ENCODE measurements at places on chromosomes 2 and 18. TPM values are rescaled to one million over a fixed set of nuclear protein-coding genes. Genes with fewer than 3 reads are reported as not detected.

DNA sequence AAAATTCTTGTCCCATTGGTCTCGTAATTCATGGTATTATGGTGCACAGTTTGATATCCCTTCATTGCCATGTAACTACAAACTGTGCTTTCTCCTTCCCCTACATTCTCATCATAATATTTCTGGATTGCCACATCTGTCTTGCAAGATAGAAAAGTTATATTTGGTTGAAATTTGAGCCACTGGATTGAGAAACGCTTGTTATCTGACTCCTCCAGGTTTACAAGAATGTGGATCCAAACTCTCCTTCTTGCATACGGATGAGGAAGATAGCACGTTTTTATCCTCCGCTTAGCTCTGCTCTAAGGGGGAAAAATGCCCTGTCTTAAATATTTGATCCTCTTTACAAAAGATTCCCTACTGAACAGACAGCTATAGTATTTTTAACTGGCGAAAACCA is 438.2 kb downstream of the TSN start:
- DNase-seq = no peak
- H3K27me3 ChIP-seq = no peaks in the 10 kb centered on the region
- H3K4me1 ChIP-seq = no peaks in the 10 kb centered on the region
- no peak overlapping the region for H3K27ac ChIP-seq

GRCh38 chr2:229488232-229488631 is 217.1 kb upstream of the PID1 start:
- H3K4me1 ChIP-seq = no peaks in the 10 kb centered on the region
- H3K27me3 ChIP-seq = no peaks in the 10 kb centered on the region
- no peak overlapping the region for H3K4me3 ChIP-seq
- no peak for DNase-seq
- H3K27ac ChIP-seq = no peak overlapping the region

DNA sequence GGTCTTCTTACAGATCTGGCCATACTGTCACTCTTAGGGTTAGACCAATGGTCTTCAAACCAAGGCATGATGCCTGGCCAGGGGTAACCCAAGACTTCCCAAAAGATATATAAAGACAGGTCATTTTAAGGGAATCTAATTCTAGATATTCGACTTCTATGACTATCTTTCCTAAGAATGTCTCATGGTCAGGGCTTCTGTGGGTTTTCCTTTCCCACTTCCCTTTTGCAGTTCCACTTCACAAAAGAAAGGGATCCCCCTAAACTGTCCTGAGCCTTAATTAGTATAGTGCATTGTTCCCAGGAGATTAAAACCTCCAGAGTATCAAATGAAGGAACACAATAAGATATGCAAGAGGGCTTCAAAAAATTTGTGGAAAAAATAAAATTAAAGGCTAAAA is 223.6 kb upstream of the SIX2 start:
- DNase-seq = no peak
- H3K4me3 ChIP-seq = no peak overlapping the region
- no peak overlapping the region for H3K27ac ChIP-seq

Gene LMAN1
- 34.4 TPM for total RNA-seq

Gene NDC80
- 2.3 TPM for total RNA-seq

DNA sequence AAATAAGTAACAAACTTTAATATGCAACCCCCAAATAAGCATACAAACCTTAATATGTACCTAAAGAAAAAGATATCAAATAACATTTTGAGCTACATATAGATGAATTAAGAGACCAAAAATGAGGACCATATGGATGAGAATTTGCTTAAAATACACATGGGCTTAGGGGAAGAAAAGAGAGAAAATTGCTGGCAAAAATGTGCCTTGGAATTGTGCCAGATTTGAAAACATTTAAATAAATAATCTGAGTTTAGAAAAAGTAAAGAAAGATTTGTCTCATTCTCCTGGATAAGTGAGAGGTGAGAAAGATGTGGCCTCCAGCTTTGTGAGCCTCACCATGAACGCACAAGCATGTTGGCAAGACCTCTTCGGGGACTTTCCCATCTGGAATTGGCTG is 372.6 kb downstream of the SOX11 start:
- no peaks in the 10 kb centered on the region for H3K27me3 ChIP-seq
- no peak overlapping the region for H3K27ac ChIP-seq

DNA sequence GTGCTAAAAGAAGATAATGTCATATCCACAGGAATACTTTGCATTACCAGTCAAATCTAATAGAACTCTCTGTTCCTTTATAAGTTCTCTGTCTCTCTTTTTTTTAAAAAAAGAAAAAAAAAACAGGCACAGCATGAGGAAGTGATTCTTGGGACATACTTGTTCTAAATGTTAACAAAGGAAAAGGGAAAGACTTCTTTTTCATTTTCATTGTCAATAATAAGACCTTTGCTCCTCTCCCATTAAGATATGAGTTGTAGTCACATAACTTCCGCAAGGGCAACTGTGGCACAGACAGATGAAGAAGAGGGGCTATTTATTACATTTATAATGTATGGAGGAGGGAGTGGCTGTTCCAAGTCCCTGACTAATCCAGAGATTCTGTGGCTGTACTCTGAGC is 4.7 kb downstream of the CD302 start:
- H3K27ac ChIP-seq = no peak overlapping the region
- peaks cover 9% of the 10 kb centered on the region for H3K4me1 ChIP-seq
- DNase-seq = no peak
- no peaks in the 10 kb centered on the region for H3K36me3 ChIP-seq
- H3K27me3 ChIP-seq = peaks cover 8% of the 10 kb centered on the region
- H3K4me3 ChIP-seq = no peak overlapping the region

Gene FAHD2B
- 12.9 TPM for total RNA-seq

DNA sequence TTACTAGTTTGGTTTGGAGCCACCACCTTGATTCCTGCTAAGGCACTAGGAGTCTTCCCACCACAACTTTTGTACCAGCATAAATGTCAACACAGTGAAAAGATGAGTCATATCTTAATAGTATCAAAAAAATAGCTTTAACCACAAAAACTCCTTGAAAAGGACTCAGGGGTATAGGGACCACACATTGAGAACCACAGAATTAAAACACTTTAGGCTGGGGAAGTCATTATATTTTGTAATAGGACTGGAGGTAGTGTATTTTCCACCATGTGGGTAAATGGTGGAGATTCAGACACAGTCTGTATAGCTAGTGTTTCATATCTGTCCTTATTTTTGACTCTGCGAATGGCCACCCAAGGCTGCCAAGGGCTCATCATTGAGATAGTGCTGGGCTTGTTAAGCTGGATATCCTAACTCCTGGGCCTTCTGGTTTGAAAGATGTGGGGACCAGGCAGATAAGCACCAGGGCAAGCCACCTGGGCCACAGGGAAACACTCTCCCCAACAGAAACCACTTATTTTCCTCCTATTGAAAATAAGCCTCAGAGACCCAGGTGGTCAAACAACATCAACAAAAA is 19.1 kb upstream of the FHL2 start:
- no peaks in the 10 kb centered on the region for H3K36me3 ChIP-seq
- no peaks in the 10 kb centered on the region for H3K27me3 ChIP-seq
- H3K27ac ChIP-seq = no peak overlapping the region
- peaks cover 11% of the 10 kb centered on the region for H3K4me1 ChIP-seq
- H3K4me3 ChIP-seq = no peak overlapping the region

Gene ERCC3
- 52.3 TPM for total RNA-seq

DNA sequence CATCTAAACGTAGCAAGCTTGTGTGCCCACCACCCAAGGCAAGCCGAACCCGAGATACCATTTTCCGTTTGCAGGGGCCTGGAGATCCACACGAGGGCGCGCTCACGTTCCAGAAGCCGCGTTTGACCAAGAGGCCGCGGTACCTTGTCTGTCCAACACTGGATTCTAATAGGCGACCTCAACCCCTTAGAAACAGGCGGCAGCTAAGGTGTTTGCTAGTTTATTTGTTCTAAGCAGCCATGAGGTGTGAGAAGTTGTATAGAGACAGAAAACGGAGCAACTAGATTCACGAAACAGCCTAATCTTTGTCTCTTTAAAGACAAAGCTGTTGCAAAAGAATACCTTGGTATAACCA is 4.2 kb downstream of the HOXD11 start:
- H3K4me3 ChIP-seq = no peak overlapping the region
- H3K36me3 ChIP-seq = no peaks in the 10 kb centered on the region
- no peak for DNase-seq
- H3K4me1 ChIP-seq = peaks cover 4% of the 10 kb centered on the region

Gene C2orf66
- total RNA-seq = not detected

- no peak overlapping the region for H3K4me3 ChIP-seq
- no peaks in the 10 kb centered on the region for H3K36me3 ChIP-seq
- H3K4me1 ChIP-seq = no peaks in the 10 kb centered on the region
- no peaks in the 10 kb centered on the region for H3K27me3 ChIP-seq
- H3K27ac ChIP-seq = no peak overlapping the region
- no peak for DNase-seq
Measured at GRCh38 chr2:1607971-1608688, 136.2 kb downstream of the PXDN start.

Gene CABYR
- total RNA-seq = 1.3 TPM

GRCh38 chr2:237721458-237721857 is 77.1 kb upstream of the RBM44 start:
- peaks cover 40% of the 10 kb centered on the region for H3K36me3 ChIP-seq
- DNase-seq = no peak
- H3K4me1 ChIP-seq = no peaks in the 10 kb centered on the region
- no peak overlapping the region for H3K27ac ChIP-seq
- no peaks in the 10 kb centered on the region for H3K27me3 ChIP-seq

- no peaks in the 10 kb centered on the region for H3K27me3 ChIP-seq
- H3K4me3 ChIP-seq = no peak overlapping the region
- peaks cover 7% of the 10 kb centered on the region for H3K4me1 ChIP-seq
- DNase-seq = no peak
- no peak overlapping the region for H3K27ac ChIP-seq
Measured at GRCh38 chr2:8566774-8567468, 114.9 kb upstream of the ID2 start.

GRCh38 chr2:65722028-65722778 is 289.8 kb upstream of the SPRED2 start:
- H3K4me1 ChIP-seq = no peaks in the 10 kb centered on the region
- no peak overlapping the region for H3K4me3 ChIP-seq
- no peak overlapping the region for H3K27ac ChIP-seq
- DNase-seq = no peak
- H3K27me3 ChIP-seq = peaks cover 3% of the 10 kb centered on the region
- no peaks in the 10 kb centered on the region for H3K36me3 ChIP-seq

Gene MEP1B
- not detected for total RNA-seq

- H3K36me3 ChIP-seq = no peaks in the 10 kb centered on the region
- H3K4me1 ChIP-seq = no peaks in the 10 kb centered on the region
- no peak overlapping the region for H3K4me3 ChIP-seq
- peaks cover 2% of the 10 kb centered on the region for H3K27me3 ChIP-seq
- no peak overlapping the region for H3K27ac ChIP-seq
- no peak for DNase-seq
Measured at GRCh38 chr2:231270221-231271114, 72.0 kb downstream of the ARMC9 start.

DNA sequence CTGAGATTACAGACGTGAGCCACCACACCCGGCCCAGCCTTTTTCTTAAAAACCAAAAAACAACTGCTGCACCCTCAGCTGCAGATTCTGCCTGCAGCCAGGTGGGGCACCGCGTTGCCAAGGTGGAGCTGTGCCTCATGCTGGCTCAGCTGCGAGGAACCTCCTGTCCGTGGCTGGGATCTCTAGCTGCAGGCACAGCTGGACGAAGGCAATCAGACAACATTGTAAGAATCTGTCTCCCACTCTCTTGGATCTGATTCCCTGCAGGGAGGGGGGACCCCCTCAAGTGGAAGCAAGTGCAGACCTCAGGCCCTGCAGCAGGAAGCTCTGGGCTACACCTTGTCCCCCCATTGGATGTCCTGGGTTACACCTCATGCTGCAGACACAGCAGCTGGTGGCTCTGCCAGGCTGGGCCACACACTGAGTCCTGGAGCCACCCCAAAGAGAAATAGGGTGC is 24.1 kb downstream of the CIDEA start:
- no peak for DNase-seq
- peaks cover 49% of the 10 kb centered on the region for H3K27me3 ChIP-seq
- no peak overlapping the region for H3K4me3 ChIP-seq
- no peaks in the 10 kb centered on the region for H3K36me3 ChIP-seq
- no peak overlapping the region for H3K27ac ChIP-seq
- H3K4me1 ChIP-seq = no peaks in the 10 kb centered on the region

Gene TNS1
- total RNA-seq = 2.1 TPM

DNA sequence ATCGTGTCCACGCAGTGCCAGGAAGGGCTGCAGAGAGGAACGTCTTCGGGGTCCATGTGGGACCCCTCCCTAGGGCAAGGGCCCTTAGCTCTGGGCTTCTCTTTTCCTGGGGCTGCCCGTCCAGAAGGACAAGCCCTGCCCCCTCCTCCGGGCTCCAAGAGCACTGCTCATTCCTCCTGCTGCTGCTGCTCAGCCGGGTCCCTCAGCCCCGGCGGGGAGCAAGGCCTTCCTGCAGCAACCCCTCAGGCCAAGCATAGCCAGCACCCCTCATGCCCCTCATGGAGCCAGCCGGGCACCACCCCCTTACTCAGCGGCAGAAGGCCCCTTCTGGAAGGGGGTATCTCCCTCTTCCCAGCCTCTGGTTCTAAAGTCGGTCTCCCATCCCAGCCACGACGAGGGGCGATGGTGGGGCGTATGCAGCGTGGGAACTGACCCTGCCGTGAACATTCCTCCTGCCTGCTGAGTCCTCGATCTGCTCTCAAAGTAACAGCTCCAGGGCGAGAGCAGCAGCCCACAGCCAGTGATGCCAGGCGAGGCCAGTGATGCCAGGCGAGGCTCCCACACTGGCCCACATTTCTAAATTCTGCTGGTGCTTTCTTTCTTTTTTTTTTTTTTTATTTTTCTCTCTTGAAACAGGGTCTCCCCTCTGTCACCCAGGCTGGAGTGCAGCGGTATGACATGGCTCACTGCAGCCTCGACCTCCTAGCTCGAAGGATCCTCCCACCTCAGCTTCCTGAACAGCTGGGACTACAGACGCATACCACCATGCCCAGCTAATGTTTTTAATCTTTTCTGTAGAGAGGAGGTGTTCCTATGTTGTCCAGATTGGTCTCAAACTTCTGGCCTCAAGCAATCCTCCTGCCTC is 99.7 kb downstream of the HDAC4 start:
- no peak overlapping the region for H3K27ac ChIP-seq
- no peak for DNase-seq
- H3K4me3 ChIP-seq = no peak overlapping the region
- H3K36me3 ChIP-seq = no peaks in the 10 kb centered on the region

DNA sequence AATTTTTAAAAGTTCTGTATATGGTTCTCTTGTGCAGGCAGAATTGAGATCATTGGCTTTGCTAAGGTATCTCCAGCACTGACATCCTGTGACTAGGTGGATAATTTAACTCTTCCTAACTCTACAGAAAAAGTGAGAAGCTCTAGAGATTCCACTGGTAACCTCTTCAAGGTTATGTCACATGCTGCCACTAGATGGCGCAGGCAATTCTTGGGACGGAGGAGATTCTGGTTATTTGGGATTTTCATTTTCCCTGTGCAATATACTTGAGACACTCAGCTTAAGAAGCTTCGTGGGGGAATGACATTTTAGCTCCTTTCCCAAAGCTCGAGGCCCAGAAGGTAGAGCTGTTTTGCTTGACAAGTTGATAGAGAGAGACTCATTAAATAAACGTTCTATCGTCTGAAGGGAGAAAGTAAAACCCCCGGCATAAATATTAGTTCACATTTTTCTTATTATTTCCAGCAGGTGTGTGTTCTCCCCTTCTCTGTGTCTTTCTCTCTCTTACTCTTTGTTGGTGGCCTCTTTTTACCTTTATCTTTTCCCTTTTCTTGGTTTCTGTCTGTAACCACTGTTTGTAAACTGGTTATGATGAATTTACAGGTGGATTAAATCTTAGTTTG is 26.6 kb upstream of the LANCL1 start:
- H3K27me3 ChIP-seq = peaks cover 14% of the 10 kb centered on the region
- H3K36me3 ChIP-seq = no peaks in the 10 kb centered on the region
- no peak overlapping the region for H3K4me3 ChIP-seq
- H3K27ac ChIP-seq = no peak overlapping the region
- no peaks in the 10 kb centered on the region for H3K4me1 ChIP-seq

- no peak for DNase-seq
- H3K27ac ChIP-seq = no peak overlapping the region
- peaks cover 60% of the 10 kb centered on the region for H3K4me1 ChIP-seq
Measured at GRCh38 chr2:111118481-111118980, 2.2 kb upstream of the BCL2L11 start.
